ENCODE measurements at places on chromosomes 5 and 9.
A peak's percentile ranks its signal among the peaks of the same experiment; 100 is the strongest.

- no peak for DNase-seq
These were observed 172.0 kb downstream of the CRB2 start for GRCh38 chr9:123527981-123528380.

DNA sequence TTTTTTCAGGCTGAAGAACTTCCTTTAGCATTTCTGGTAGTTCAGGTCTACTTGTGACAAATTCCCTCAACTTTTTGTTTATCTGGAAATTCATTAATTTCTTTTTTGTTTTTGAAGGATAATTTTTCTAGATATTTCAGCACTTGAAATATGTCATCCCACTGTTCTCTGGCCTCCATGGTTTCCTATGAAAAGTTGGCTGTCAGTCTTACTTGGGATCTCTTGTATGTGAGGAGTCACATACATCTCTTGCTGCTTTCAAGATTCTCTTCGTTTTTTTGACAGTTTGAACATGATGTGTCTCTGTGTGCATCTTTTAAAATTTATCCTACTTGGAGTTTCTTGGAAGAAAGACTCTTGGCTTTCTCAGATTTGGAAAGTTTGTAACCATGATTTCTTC lies 79.5 kb downstream of the RIC1 start:
- no peak for DNase-seq

DNA sequence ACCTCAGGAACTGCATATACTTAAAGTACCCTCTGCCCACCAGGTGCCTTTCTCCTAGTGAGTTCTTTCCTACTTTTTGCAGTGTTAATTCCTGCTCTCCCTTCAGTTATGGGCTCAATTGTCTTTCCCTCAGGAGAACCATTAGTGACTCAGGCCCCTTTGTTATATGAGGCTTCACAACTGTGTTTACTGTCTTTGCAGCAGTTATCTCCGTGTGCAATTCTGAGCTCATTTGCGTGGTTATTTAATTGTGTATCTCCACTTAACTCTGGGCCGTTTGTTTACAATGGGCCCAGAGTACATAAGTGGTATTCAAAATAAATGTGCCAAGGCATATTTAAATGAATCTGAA lies 9.6 kb downstream of the FBXO38 start:
- no peak for DNase-seq

DNA sequence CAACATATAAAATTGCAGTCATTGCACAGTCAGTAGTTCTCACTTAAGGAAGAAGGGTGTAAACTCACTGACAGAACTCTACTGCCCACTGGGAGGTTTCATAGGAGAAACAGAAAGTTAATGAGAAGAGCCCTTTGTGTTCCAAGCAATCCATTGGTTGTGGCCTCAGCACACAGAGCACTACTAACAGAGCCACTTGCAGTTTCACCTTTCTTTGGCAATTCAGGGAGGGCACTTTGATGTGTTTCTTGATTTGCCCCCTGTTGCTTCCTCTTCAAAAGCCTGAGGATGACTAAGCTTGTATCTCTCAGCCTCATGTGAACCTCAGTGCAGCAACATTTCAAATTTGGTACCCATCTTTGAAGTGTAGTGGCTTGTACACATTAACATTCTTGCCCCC lies 409.4 kb downstream of the DMRTA1 start:
- DNase-seq, result no peak

GRCh38 chr5:154129013-154129412 lies 61.5 kb upstream of the GALNT10 start:
- no peak for DNase-seq

DNA sequence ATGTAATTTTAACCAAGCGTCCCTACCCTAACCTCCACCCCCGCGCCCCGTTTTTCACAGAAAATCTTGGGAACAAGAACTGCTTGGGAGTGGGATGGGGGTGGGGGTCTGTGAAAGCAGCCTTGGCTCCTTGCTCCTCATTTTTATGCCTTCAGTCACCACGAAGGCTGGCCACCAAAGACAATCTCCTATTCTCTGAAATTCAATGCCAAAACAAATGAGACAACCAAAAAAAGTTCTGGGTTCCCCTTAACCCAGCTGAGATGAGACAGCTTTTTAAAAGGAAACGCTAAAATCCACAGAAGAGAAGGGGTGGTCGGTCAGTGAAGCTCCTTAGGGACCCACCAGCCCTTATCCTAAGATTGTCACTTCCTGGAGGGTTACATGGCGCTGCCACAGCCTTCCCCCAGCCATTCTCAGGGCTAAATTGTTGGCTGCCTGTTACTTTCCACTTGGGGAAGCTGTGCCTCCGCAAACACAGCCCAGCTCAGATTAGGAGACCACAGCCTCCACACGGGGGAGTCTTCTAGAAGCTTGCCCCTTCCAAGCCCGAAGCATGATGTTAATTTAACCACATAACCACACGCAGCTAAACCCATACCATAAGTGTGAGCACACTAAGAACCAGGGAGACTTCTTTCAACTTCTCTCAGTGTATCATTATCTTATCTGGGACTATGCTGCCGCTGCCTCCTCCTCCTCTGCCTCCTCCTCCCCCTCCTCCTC lies 136.3 kb downstream of the FOXD1 start:
- DNase-seq, result peak; percentile 63

- DNase-seq, result peak; percentile 82
These were observed 42.6 kb downstream of the CSF1R start for GRCh38 chr5:150043657-150044328.

DNA sequence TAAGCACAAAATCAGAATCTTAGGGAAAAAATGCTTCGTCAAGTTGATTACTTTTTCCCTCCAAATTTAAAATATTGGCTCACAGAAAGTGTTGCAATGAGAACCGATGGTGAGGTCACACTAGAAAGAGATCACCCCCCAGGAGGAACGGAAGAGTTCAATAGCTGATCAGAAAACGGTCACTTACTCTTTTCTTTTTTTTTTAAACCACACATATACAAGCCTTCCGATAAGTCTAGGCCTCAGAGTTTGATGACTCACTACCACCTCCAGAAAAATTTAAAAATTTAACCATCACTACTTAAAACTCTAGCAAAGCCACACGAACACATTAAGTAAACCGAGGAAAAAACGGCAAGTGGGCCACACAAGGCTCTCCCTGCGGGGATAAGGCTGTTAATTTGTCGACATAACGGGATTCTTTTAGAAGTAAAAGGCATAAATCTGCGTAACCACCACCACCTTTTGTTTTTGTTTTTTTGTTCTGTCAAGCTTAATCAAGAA lies 1.2 kb downstream of the SURF4 start:
- DNase-seq, result peak; percentile 56

DNA sequence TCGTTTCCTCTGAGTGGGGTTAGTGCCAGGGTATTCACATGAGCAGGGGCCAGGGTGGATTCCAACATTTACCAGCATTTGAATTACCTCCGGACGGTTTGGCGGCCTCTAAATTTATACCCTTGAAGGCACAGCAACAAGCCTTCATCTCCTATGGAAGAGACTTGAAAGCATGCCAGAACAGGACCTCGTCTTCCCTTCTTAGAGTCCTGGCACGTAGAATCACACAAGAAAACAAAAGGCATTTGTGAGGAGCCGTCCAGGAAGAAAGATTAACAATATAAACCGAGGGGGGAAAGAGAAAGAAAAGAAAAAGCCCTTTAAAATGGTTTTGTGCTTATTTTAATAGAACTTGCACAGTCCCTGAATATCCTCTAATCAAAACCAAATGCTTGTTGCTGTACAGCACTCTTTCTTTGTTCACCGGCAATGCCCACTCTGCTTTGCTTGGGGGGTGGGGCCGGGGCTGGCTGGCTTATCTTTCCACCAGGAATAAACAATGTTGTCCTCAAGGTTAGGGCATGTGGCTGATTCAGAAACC lies 575.8 kb upstream of the ZNF462 start:
- no peak for DNase-seq

DNA sequence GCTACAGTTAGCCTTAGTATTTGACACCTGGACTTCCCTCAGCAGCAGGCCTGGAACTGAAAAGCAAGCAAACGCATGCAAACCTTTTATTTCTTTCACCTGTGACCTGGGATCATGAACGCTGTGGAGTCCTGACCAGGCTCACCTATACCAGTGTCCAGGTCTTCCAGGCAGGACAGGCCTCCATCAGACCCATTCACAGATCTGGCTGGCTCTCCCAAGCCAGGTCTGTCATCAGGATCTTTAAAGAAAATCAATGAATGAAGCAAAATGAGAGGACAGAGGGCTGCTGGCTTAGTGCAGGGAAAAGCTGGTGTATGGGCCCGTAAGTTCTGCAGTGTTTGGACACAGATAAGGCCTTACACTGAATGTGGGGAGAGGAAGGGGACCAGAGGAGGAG lies 96.3 kb upstream of the CPEB4 start:
- DNase-seq, result no peak

- no peak for DNase-seq
These were observed 559 bp downstream of the ROR2 start for GRCh38 chr9:91949392-91949945.

DNA sequence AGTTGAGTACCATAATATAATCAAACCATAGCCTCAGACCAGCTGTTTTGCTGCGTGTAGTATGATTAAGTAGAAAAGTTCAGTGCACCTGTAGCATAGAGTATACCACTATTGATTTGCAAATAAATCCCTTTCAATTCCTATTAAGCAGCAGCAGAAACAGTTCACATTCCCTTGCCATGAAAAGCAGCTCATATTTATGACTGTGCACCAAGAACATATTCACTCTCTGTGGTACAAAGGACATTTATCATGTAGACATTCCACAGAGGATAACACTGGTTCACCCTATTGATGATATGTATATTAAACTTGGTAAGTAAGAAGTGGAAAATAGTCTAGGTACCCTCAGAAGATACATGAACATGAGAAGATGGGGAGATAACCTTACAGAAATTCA lies 1689.1 kb upstream of the CDH6 start:
- no peak for DNase-seq

- DNase-seq, result no peak
These were observed 278.5 kb downstream of the TMEM167A start for GRCh38 chr5:82798676-82799075.

DNA sequence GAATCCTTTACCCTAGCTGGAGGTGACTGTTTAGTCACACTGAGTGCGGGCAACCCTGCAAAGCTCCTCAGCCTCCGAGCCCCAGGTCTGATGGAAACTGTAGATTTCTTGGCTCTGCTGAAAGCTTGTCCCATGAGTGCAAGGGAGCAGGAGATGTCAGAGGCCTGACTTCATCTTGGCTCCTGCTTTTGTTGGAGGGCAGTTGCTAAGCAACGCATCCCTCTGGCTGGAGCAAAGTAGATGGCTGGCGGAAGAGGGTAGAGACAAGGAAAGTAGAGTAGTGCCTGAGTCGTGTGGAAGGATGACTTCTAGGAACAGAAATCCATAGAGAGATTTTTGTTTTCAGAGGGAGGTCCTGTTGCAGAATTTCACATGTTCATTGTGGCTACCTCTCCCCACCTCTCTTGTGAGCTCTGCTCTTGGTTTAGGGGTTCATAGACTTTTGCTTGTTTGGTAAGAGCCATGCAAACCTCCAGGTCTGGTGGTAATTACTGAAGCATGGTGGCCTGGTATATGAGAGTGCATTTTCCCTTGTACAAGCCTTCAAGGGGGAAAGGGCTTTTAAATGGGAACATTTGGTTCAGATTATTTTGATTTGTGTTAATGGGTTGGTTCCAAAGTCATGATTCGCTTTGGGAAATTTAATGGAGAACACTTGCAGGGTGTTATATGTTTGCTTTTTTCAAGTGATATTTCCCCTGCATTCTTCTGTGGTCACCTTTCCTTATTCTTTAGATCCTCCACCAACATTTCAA lies 71.5 kb downstream of the ARHGAP26 start:
- DNase-seq, result no peak

GRCh38 chr9:34169125-34169524 lies 9.7 kb upstream of the UBAP1 start:
- peak; percentile 32 for DNase-seq

- no peak for DNase-seq
These were observed 39.6 kb upstream of the ANKRD55 start for GRCh38 chr5:56272765-56273164.
